ENCODE measurements at places on chromosomes 7 and 10.

DNA sequence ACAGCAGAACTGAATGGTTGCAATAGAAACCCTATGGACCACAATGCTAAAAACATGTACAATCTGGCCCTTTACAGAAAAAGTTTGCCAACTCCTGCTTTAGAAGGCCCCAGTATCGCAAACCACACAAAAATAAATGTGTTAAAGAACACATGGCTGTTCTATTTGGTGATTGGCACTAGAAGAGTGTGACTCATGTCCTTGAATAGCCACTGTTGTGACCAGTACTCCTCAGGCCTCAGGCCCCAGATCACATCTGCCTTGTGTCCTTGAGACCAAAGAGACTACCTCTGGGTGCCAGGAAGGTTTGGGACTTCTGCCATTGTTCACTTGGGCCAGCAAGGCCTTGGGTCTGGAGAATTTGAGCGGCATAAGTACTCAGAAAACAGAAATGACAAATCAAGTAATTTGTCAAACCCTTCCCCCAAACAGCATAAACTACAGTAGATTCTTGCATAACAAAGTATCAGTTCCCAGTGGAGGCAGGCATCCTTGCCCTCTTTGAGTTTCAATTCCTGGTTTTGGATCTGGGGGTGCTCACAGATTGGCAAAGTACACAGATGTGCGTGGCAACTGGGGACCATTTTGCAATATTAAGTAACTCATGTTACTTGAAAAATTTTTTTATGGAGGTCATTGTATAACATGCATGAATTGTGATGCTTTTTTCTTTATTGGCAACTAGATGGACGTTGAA is 50.2 kb downstream of the MTURN start:
- DNase-seq, result peak; percentile 4

DNA sequence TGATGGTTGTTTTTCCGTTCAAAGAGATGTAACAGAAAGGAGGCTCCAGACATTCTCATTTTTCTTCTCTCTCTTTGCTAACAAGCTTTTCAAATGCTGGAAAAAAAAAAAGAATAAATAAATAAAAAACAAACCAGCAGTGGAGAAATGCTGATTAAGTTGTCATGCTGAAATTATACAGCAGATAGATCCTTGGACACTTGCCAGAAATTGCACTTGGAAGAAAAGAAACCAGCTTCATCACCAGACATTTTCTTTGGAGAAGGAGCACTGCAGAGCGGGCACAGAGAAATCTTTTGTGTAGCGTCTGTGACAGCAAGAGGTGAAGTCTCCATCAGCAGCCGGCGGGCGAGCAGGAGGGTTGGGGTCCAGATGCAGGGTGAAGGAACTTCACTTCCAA is 55.8 kb downstream of the CLRN3 start:
- DNase-seq, result no peak

DNA sequence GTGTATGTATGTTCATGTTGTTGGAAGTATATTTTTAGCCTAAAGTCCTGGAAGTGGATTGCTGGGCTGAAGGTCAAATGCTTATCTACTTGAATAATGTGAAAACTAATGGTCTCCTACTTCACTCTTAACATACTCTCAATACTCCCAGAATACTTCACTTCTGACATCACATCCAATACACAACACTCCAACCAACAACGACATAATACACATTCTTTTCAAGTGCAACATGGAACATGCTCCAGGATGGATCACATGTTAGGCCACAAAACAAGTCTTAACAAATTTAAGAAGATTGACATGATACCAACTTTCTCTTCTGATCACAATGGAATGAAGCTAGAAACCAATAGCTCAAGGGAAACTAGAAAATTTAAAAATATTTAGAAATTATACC is 126.9 kb upstream of the ADCY1 start:
- no peak for DNase-seq

- no peak for DNase-seq
These were observed 77.4 kb downstream of the SAMD9 start for GRCh38 chr7:93040355-93040754.

- no peak for DNase-seq
These were observed 270.5 kb upstream of the PODXL start for GRCh38 chr7:131826960-131827359.

DNA sequence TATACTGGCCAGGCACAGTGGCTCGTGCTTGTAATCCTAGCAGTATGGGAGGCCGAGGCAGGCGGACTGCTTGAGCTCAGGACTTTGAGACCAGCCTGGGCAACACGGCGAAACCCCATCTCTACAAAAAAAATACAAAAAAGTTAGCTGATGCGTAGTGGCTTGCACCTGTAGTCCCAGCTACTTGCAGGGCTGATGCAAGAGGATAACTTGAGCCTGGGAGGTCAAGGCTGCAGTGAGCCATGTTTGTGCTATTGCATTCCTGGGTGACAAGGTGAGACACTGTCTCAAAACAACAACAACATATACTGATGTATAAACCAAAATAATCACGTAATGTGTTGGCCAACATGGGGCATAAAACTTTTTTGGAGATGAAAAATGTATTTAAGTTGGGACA is 6.4 kb upstream of the NPM3 start:
- DNase-seq, result no peak

- no peak for DNase-seq
These were observed 45.1 kb downstream of the CYP2C9 start for GRCh38 chr10:94983555-94983954.

DNA sequence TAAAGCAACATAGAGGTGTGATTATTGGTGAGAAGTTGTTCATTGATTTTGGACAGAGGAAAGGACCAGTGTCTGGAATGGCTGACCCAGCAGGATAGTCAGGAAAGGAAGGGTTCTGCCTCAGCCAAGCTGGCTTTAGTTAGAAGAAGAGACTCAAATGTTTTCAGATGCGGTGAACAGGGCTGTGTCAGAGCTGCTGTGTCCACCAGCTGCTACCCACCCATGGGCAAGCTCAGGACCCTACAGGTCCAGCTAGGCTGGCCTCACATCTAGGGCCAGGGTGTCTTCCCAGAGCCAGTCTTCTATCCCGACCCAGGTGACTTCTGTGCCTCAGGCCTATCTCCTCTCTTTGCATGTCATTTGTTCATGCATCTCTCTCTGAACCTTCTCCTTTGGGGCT is 37.3 kb upstream of the CXCL12 start:
- DNase-seq, result no peak

DNA sequence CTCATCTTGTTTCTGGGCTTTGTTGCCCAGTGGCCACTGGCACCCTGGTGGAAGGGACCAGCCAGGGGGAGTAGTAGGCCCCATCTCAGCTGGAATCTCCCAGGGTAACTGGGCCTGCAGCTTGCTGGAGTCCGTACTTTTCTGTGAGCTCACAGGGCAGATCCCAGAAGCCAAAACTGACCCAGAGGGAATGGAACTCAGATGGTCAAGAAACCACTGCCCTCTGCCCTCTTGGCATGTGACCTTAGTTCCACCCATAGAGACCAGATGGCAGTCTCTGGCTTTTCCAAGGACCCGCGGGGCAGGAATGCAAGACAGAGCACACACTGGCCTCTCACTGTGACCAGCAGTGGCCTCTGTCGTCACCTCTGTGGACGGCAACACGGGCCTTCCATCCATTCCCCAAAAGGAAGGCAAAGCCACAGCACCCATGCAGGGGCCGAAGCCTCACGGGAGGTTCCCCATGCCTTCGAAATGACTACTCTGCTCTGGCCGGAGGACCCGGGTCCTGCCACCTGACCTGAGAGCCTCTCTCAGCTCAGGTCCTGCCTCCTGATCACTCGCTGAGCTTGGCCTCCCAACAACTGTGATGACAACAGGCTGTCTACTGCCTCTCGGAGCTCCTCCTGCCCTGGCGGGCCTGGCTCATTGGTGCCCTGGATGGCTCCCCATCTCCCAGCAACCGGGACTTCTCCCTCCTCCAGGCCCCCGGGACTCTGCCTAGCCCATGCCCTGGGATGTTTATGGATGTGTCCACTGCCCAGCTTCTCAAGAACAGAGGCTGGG is 29.9 kb downstream of the MYL10 start:
- no peak for DNase-seq

- no peak for DNase-seq
These were observed 3.7 kb downstream of the ANXA11 start for GRCh38 chr10:80201608-80202141.

GRCh38 chr10:85532773-85533172 is 833.8 kb downstream of the GRID1 start:
- no peak for DNase-seq

DNA sequence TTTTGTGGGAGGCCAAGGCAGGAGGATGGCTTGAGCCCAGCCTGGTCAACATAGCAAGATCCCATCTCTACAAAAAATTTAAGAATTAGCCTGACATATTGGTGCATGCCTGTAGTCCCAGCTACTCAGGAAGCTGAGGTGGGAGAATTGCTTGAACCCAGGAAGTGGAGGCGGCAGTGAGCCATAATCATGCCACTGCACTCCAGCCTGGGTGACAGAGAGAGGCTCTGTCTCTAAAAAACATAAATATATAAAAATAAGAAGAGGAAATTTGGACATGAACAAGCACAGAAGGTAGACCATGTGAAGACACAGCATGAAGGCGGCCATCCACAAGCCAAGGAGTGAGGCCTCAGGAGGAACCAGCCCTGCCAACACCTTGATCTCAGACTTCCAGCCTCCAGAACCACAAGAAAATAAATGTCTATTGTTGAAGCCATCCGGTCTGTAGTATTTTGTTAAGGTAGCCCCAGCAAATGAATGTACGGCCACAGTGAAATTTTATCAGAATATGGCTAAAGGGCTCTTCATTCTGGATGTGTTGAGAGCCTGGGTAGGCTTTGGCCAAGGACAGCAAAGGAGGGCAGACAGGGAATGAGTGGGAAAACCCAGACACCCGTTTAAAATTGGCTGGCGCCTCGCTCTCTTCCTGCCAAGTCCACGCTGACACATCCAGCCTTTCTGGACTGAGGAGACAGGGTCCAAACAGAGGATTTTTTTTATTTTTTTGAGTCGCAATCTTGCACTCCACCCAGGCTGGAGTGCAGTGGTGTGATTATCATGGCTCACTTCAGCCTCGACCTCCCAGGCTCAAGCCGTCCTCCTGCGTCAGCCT is 12.9 kb upstream of the GRID2IP start:
- no peak for DNase-seq

DNA sequence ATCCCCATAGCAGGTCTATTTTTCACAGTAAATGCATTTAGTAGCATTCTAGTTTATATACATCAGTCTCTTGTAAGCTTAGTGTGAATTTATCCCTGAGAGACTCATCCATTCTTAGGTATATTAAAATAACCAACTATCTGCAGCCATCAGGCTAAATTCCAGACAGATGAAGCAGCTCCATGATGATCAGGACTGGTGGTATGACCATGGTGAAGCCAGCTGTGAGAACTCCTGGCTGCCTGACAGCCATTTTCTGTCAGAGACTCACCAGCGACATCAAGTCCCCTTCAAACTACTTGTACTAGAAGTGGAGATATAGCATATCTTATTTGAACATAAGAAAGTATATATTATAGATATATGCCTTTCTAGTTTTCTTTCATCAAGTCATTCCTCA is 70.3 kb upstream of the GSDME start:
- DNase-seq, result no peak

GRCh38 chr7:157519798-157520244 is 183.0 kb downstream of the DNAJB6 start:
- no peak for DNase-seq

DNA sequence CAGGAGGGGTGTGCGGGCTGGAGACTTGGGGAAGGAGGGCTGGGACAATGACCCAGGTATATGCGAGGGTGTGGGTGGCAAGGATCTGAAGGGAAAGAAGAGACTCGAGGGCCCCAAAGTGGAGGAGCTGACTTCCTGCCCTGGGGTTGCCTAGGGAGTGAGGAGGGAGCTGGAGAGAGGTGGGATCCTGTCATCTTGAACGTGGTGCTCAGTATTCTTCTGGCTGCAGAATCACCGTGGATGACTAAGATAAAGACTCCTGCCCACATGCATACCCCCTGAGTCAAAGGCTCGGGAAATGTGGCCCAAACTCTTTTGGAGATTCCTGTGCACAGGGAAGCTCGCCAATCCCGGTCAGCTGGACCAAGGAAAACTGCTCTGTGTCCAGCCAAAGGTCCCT is 31.2 kb downstream of the COL17A1 start:
- DNase-seq, result no peak

GRCh38 chr7:87411186-87411585 is 64.3 kb downstream of the ABCB4 start:
- DNase-seq, result no peak

GRCh38 chr10:83346266-83346910 is 792.9 kb upstream of the GHITM start:
- DNase-seq, result no peak

GRCh38 chr7:158702944-158703343 is 1.7 kb downstream of the NCAPG2 start:
- DNase-seq, result no peak

DNA sequence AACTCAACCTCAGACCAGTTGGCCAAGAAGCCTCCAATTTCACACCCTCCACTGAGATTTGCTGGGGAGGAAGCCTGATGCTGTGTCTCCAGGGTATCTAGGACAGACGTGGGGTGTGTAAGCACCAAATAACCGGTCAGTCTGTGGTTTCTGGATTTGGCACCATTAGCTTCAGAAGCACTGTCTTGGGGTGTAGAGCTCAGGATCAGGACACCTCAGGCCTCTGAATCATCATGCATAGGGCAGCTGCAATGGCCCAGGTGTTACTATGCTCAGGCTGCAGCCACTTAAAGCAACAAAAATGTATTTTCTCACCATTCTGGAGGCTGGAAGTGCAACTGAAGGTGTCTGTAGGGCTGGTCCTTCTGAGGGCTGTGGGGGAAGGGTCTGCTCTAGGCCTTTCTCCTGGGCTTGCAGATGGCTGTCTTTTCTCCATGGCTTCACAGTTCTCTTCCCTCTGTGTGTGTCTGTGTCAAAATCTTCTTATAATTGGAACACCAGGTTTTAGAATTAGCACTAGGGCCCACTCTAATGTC is 73.4 kb upstream of the SEPHS1 start:
- DNase-seq, result no peak

- no peak for DNase-seq
These were observed 59.7 kb downstream of the GALNT11 start for GRCh38 chr7:152085131-152085530.

GRCh38 chr10:11236234-11236633 is 218.6 kb downstream of the CELF2 start:
- DNase-seq, result peak; percentile 36

- no peak for DNase-seq
These were observed 97.4 kb downstream of the FGFR2 start for GRCh38 chr10:121500701-121501332.

- DNase-seq, result no peak
These were observed 29.9 kb downstream of the CDK6 start for GRCh38 chr7:92806496-92806895.

GRCh38 chr10:26031300-26031699 is 97.3 kb downstream of the MYO3A start:
- no peak for DNase-seq

DNA sequence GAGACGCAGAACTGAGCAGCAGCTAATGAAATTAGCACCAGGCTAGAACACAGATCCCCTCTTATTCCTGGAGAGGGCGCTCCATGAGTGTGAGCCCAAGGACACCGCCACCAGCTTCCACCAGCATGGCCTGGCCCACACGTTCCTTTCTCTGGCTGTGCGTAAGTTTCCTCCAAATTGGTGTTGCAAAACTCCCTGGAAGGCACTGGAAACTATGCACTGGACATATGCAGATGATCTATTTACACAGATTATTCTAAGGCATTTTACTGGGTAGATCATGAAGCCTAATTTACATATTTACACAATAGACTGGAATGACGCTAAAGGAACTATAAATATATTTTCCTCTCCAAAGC is 455.6 kb upstream of the FOXK1 start:
- no peak for DNase-seq

Data from CD4-positive, alpha-beta T cell treated with Interleukin-15 for 4 hours (primary cell).